Kidney tubule cell (primary cell): ENCODE measurements at places on chromosomes 13 and 19.
A peak's percentile ranks its signal among the peaks of the same experiment; 100 is the strongest.

DNA sequence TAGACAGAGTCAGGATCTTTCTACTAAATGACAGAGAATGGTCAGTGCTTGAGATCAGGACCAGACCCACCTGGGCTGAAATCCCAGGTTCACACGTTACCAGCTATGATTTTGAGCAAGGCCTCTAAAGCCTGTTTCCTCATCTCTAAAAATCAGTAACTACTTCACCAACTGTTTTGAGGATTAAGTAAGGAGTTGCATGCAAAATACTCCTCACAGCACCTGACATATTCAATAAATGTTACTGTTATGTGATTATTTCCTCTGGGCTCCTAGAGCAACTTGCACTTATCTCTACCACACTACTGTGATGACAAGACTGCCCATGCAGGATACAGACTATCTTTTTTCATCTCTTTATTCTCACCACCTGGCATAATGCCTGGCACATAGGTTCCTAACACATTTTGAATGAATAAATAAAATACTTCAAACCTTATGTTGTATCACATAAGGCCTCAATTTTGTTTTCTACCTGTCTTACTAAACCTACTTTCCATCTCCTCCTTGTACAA lies 1.8 kb downstream of the KATNAL1 start:
- DNase-seq = no peak

- DNase-seq = no peak
Measured at GRCh38 chr13:67318860-67319259, 88.7 kb upstream of the PCDH9 start.

DNA sequence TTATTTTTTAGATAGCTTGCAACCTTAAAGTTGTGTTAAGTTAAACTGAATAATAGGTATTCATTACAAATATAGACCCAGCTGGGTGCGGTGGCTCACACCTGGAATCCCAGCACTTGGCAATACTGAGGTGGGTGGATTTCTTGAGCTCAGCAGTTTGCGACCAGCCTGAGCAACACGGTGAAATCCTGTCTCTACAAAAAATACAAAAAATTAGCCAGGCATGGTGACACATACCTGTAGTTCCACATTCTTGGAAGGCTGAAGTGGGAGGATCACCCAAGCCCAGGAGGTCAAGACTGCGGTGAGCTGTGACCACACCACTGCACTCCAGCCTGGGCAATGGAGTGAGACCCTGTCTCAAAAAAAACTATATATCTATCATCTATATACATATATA lies 386.5 kb downstream of the PCDH17 start:
- DNase-seq = peak; percentile 79

- DNase-seq = peak; percentile 64
Measured at GRCh38 chr13:35961002-35961401, 170.2 kb downstream of the DCLK1 start.

DNA sequence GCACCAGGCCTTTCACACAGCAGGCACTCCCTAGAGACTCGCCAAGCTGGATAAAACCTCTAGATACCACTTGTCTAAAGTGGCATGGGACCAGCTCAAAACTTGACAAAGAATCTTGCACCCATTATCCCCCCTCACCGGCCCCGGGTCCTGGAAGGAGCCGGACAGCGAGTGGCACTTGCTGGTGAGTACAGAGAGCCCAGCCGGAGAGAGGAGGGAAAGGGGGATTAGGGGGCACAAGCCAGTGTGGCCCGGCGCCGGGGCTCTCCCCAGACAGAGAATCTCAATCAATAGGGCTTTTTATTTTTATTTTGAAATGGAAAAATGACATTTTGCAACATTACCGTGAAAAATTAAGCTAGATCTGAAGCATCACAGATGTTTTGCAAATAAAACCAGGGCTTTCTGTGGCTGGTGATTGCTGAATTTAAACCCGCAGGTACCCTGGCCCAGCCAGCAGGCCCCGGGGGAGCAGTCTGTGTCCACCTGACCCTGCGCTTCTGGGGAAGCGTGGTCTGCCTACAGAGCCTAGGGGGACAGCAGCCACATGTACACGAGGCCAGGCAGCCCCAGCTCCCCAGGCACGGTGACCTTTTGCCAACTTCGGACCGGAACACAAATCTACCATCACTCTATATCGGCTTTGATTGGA lies 10.0 kb upstream of the VSTM2B start:
- DNase-seq = no peak
